ENCODE measurements at places on chromosomes 2 and 18.

- DNase-seq = no peak
Measured at GRCh38 chr18:47149457-47150028, 757 bp downstream of the HDHD2 start.

DNA sequence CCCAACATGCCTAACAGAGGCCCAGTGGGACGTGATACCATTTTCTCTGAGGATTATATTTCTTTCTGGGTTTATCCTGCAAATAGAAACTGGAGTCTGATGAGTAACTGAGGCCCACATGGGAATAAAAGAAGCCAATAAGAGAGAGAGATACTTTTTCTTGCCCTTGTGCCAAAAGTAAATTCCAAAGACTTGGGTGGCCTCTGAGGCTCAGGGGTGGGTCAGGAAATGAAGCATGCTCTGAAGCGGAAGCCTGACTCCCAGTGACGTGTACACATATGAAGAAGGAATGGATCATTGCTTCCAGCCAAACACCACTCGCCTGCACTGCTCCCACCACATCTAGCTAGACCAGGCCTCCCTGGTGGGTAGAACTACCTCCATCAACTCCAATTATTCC, 273.6 kb upstream of the NCKAP5 start:
- DNase-seq = no peak

GRCh38 chr2:154189953-154190352, 318.2 kb downstream of the GALNT13 start:
- DNase-seq = no peak

DNA sequence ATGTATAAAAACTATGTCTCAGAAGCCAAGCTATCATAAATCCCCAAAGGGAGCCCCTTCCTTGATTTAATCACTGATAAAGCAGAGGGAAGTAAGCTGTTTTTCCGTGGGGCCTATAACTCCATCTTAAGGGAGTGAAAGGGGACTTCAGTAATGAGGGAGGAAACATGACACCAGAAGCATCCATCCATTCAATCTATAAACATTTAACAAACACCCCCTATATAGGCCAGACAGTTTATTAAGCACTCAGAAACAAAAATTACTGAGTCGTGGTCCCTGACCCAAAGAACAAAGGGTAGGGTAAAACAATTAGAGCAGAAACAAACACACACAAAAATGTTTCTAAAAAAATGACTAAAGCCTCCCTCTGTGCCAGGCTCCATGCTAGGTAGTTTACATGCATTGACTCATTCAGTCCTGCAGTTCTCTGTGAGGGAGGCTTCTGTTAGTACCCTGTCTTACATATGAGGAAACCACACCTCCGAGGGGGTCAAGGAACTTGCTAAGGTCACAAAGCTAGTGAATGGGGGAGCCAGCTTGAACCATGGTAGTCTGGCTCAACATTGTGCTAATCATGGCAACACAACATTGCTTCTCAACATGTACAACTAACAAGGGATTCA, 472.1 kb downstream of the CDH2 start:
- DNase-seq = no peak

DNA sequence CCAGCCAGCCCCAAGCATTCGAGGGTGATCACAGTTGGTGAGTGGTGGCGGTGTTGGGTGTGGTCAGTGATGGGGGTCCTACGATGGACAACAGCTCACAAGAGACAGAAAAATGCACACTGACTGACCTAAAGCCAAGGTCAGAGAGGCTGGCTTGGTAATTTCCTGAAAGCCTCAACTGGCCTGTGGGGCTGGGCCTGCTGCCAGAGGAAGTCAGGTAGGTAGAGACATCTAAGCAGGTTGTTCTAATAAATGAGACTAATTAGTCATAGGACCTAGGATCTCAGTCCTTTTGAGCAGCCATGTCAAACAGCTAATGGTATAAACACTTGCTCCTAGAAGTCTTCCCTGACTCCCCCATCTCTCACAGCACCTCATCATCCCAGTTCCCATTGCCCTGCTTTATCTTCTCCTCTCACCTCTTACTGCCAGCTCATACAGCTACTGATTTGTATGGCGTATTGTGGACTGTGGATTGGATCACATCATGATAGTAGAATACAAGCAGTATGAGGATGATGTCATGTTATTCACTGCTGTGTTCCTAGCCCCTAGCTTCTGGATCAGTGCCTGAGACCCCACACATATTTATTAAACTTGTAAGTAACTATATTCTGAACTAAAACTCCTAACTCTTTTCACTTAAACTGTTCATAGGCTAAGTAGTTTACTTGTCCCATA, 262.9 kb upstream of the KLHL29 start:
- no peak for DNase-seq

DNA sequence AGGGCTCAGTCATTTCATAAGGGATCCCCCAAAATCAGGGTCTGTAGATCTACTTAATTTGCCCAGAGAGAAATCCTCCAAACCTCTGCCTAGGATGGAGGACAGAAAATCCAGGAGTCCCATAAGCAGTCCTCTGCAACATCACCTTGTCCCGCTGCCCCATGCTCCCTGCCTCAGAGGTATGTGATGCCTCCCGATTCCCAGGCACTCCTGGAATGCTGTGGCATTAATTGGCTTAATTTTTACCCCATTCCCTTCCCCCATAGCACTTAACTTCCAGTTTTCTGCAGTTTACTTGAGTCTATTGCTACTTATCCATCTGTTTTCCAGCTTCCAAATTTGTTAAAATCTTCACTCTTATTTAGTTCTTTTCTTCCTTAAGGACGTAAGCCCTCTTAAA, 91.6 kb upstream of the TSPYL6 start:
- no peak for DNase-seq
